Thoracic aorta (tissue), 2 donors: ENCODE measurements at places on chromosomes 4 and X.

DNA sequence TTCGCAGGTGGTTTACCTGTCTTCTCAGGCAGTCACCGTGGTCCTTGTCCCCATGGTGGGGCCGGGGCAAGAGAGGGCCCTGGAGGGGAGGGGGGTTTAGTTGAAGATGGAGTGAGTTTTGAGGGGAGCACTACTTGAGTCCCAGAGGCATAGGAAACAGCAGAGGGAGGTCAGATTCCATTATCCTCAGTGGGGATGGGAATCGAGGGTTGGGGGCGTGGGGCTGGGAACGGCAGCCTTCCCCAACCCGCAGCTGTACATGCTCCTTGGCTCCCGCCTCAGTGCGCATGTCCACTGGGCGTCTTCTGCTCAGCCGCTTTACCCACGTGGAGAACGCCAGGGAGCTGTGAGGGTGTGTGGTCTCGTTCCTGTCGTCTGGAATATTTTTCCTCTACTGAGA lies at the start of gene GAGE10:
TSS of gene GAGE10 (plus strand) at position 301 of the 400 bp plus-strand sequence. CDS start 1,214 bp downstream, outside the sequence.
- no peak for DNase-seq

GRCh38 chr4:186770481-186771175 lies 47.0 kb upstream of the FAT1 start:
- DNase-seq, result no peak

GRCh38 chr4:124265701-124266100 lies 446.8 kb downstream of the ANKRD50 start:
- DNase-seq, result no peak

- DNase-seq, result no peak
Observed at GRCh38 chrX:118742176-118742575, 14.8 kb downstream of the IL13RA1 start.

DNA sequence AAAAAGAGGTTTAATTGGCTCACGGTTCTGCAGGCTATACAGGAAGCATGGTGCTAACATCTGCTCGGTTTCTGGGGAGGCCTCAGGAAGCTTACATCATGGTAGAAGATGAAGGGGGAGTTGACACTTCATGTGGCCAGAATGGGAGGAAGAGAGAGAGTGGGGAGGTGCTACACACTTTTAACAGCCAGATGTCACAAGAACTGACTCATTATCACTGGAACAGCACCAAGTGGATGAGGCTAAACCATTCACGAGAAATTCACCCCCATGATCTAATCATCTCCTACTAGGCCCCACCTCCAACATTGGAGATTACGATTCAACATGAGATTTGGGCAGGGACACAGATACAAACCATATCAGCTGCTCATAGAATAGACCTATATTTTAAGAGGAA lies 255.8 kb downstream of the OPHN1 start:
- DNase-seq, result no peak

- DNase-seq, result no peak
Observed at GRCh38 chrX:43469391-43470054, 186.6 kb upstream of the MAOA start.

GRCh38 chr4:140809676-140810075 lies 53.5 kb upstream of the TBC1D9 start:
- DNase-seq, result no peak

DNA sequence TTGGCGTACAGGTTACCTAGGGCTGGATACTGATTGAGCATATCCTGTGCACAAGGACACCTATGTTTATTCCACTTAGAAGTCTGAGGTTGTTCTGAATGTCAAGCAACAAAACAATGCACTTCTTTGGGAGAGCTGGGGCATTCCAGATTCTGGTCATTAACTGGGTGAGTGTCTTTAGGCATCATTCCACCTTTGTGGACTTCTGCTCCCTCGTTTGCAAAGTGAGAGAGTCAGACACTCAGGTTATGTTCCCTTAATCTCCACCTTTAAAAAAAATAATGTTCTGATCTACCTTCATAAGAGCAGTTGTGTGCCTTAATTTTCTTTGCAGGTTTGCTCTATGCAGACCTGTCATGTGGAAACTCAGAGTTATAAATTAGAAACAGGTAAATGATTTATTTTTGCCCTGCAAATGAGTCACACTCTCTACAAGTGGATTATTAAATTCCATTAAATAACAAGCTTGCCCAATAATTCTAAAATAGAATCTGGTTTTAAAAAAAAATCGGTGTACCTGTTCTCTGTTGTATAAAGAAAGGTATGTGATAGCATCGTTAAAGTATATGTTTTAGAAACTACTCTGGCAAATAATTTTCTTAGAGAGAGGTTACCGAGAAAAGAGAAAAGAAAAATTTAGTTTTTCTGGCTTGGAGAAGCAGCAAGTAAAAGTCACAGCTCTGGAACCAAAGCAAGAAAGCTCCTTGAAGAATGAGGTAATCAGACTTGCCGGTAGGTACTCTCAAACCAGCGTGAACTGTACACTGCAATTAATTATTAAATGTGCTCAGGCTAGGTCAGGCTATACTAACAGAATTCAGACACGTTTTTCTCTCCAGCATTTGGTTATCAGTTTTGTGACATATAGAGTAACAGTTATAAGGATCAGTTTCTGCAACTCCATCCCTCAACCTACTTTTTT lies 93.2 kb downstream of the SORBS2 start:
- no peak for DNase-seq

GRCh38 chr4:131052646-131053045 lies 1956.7 kb downstream of the C4orf33 start:
- DNase-seq, result no peak

- no peak for DNase-seq
Observed at GRCh38 chr4:10079912-10080588, 36.5 kb downstream of the WDR1 start.

DNA sequence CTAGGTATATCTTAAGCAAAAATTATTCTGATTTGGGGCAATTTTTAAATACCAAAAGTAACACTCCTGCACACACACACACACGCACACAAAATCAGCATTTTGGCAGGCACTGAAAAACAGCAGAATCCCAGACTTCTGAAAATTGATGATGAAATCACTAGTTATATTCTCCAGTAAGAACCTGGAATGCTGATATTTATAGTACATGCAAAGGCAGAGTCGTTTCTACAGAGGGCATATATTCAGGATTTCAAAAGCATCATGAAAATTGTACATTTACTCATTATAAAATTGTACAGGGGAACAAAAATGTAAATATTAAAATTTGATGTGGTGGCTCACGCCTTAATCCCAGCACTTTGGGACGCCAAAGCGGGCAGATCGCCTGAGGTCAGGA lies 352.5 kb upstream of the PITX2 start:
- no peak for DNase-seq

- no peak for DNase-seq
Observed at GRCh38 chr4:109914322-109914721, 1.6 kb downstream of the EGF start.

GRCh38 chr4:47017081-47017480 lies 14.3 kb upstream of the GABRB1 start:
- no peak for DNase-seq

GRCh38 chrX:50779694-50780093 lies 34.3 kb downstream of the SHROOM4 start:
- no peak for DNase-seq

DNA sequence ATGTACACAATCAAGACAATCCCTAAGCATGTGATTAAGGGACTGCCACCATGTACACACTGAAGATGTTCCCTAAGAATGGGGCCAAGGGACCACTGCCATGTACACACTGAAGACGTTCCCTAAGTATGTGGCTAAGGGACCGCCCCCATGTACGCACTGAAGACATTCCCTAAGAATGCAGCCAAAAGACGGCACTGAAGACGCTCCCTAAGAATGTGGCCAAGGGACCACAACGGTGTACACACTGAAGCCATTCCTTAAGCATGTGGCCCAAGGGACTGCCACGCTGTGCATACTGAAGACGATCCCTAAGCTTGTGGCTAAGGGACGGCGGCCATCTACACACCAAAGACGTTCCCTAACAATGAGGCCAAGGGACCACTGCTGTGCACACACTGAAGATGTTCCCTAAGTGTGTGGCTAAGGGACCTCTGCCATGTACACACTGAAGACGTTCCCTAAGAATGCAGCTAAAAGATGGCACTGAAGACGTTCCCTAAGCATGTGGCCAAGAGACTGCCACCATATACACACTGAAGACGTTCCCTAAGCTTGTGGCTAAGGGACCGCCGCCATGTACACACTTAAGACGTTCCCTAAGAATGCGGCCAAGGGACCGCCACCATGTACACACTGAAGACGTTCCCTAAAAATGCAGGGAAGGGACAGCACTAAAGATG lies 26.4 kb downstream of the DHRSX start:
- no peak for DNase-seq

GRCh38 chr4:103150677-103151076 lies 47.5 kb downstream of the CENPE start:
- no peak for DNase-seq

DNA sequence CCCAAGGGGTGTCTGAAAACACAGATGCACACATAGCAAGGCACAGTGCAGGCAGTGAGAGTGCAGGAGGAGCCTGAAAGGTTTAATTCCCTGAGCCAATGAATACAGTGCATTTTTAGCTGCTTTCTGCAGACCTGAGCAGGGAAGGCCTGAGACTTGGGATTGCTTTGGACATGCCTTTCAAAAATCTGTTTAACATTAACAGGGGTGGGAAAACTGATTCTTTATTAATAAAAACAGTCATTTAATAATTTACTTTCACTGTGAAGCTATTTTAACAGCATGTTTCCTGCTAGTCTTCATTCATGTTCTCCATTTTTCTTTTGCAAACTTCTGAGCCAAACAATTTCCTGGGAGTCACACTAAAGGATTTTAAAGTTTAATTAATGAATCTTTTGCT lies 488.1 kb downstream of the SMARCA1 start:
- DNase-seq, result no peak

- DNase-seq, result no peak
Observed at GRCh38 chr4:20570981-20571715, 129.1 kb upstream of the PACRGL start.

DNA sequence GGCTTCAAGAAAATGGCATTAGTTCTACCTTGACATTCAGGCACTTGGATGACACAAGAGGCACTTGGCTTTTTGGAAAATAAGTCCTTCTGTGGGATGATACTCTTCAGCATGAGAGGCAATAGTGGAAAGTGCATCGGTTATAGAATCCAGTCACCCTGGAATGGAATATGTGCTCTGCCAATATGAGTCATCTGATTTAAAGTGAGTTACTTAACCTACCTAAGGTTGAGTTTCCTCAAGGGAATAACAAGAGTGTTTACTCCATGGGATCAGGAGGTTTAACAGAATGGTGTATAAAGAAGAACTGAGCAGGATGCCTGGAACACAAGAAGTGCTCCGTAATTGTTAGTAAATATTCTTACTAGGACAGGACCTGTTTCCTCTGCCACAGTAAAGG lies 10.7 kb downstream of the SLC39A8 start:
- no peak for DNase-seq

GRCh38 chrX:26295425-26295824 lies 79.5 kb downstream of the MAGEB5 start:
- no peak for DNase-seq

DNA sequence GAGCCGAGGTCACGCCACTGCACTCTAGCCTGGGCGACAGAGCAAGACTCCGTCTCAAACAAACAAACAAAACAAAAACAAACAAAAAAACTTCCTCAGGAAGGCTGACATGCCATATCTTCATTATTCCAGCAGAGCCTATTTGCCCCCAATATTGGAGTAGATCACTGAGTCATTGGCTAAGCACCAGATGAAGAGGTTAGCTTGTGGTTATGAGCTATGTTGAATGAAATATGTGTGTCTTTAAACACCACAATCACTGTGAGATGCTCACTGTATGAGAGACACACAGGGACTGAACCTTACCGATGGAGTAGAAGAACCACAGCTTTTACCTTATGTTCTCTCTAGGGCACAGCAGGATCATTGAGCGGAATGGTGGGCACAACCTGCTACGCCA lies 122.1 kb upstream of the EOLA2 start:
- no peak for DNase-seq

DNA sequence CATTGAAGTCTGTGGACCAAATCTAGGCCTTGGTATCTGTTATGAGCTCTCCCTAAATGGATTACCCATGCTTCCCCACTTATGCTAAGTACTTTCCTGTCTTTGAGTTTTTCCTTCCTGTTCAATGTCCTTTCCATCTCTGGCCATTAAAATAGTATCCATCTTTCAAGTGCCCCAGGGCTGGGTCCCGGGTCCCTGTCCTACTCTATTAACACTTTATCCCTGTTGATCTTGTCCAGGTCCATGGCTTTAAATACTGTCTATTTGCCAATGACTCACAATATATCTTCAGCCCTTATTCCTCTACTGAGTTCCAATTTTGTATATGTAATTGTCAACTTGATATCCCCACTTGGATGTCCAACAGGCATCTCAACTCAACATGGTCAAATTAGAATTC lies 17.7 kb upstream of the RPS6KA3 start:
- DNase-seq, result no peak

DNA sequence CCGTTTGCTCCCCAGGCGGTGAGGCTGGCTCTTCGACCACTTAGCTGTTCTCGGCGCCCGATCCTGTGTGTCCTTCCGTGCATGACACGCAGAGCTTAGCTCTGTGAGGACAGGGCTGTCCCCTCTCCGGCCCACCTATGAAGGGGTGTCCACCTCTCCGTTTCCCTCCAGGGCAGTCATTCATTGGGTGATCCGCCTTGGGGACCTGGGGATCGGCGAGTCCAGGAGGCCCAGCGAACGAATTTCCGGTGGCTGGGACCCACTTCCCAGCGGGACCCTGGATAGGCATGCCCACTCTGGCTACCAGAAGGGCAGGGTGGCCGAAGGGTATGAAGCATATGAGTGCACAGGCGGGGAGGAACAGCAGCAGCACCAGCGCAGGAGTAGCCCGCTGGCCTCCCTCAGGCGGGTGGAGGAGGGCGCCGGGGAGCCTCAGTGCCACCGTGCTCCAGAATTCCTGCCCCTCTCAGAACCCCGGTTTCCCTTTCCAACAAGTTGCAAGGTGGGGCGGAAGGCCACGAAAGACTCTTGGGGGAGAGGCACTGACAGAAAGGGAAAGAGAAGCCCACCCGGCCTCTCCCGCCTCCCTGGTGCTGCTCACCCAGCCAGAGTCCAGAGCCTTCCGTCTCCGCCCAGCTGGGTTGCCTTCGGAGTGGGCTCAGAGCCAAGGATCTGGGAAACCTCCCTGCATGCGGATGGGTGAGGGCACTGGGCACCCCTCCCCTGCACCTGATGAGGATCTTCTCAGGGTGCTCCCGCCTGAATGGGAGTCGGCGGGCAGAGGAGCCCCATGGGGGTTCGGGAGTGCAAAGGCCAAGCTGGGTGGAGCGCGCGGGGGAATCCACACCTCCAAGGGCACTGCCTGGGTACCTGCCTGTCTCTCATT lies 8.6 kb downstream of the HMX1 start:
- no peak for DNase-seq

GRCh38 chr4:69816236-69816635 lies 43.7 kb downstream of the SULT1E1 start:
- DNase-seq, result no peak

GRCh38 chrX:16851421-16851820 lies 18.7 kb downstream of the RBBP7 start:
- DNase-seq, result no peak
